ENCODE measurements at places on chromosomes 7 and 10.

DNA sequence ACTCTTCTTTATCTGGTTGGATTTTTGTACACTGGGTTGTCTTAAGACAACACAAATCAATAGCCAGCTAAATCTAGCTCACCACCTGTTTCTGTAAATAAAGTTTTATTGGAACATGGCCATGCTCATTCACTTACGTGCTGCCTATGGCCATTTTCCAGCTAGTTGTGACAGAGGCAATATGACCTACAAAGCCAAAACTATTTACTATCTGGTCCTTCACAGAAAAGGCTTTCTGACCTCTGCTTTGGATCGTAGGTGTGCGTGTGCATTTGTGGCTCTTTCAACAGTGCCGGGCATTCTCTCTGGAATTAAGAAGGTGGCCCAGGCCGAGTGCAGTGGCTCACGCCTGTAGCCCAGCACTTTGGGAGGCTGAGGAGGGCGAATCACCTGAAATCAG, 45.5 kb downstream of the NRAP start:
- DNase-seq: no peak

DNA sequence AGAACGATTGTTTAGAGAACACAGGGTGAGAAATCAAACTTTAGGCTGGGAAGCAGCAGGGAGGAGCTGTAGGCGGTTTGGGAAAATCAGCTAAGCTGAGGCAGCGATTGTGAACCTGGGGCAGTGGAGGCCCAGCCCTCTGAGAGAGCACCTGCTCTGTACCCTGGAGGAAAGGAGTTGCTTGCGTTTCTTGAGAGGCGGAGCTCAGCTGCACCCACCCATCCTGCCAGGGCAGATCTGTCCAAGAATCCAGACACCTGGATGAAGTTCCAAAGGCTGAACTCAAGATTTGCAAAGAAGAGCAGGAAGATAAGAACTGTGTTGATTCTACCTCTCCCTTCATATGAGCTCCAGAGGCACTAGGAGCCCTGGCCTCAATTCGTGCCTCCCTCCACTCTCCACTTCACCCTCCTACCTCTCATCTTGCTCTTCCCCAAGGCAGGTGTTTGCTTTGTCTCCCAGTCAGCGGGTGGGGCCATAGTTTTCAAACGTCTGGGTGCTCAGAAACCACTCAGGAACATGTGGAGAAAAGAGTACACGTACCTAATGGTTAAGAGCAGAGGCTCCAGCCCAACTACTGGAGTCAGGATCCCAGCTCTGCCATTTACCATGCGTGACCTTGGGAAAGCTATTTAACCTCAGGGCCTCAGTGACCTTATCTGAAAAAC, 21.5 kb upstream of the TMEM213 start:
- DNase-seq: no peak

DNA sequence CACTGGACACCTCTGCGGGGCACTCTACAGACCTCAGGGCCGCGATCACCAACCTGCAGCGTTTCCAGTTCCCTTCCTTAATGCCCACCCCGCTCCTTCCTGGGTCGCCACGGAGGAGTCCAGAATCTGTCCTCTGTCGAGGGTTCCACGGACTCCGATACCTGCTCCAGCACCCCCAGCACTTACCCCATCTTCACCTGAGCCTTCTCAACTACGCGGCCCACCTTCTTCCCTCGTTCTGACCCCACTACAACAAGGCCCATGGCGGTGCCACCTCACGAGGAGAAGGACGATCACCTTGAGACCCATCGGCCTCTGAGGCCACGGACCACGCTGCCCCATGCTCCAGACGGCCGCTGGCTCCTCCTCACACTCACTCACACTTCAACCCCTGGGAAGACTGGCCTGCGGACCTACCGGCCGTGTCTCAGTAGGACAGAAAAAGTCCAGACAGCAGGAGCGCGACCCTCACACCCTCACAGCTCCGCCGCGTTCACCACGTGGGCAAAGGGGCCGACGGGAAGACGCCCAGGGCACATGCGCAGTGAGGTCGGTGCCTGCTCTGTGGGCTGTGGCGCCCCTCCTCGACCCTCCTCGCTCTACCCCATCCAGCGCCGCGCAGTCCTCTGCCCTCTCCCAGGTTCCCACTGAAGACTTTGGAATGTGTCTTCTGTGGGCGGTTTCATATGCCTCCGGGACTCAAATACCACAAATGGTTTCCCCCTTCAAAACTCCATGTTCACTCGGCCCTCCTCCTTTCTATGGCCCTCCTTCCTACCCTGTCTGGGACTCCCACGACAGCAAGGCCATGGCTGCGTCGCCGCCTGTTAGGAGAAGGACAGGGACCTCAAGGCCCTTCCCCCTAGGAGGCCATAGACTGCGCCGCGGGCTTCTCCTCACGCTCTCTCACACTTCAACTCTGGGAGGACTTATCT, 193.9 kb upstream of the PHF14 start:
- DNase-seq: no peak

DNA sequence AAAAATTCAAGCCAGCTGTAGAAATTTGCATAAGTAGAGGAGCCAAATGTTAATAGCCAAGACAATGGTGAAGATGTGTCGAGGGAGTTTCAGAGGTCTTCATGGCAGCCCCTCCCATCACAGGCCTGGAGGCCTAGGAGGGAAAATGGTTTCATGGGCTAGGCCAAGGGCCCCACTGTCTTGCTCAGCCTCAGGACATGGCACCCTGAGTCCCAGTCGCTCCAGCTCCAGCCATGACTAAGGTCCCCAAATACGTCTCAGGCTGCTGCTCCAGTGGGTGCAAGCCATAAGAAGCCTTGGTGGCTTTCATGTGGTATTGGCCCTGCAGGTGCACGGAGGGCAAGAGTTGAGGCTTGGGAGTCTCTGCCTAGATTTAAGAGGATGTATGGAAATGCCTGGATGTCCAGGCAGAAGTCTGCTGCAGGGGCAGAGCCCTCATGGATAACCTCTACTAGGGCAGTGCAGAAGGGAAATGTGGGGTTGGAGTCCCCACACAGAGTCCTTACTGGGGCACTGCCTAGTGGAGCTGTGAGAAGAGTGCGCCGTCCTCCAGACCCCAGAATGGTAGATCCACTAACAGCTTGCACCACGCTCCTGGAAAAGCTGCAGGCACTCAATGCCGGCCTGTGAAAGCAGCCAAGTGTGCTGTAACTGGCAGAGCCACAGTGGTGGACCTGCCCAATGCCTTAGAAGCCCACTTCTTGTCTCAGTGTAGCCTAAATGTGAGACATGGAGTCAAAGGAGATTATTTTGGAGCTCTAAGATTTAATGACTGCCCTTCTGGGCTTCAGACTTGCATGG, 19.2 kb downstream of the TBATA start:
- no peak for DNase-seq

DNA sequence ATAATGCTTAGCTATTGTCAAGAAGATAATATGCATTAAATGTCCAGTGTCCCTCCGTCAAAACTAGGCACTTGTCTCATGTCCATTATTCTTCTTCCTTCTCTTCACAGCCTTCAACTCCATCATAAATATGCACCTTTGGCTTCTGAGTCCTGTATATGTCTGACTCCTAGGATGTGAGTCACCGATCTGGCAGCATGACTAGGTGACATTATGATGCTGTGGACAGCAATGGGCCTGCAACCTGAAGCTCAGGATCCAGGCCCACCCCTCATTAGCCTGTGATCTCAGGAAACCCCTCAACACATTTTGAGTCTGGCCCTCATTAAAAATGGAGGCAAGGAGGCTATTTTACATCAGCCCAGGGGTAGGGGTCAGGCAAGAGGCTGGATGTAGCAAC, 362.5 kb upstream of the ZMIZ1 start:
- DNase-seq: no peak

- no peak for DNase-seq
These were observed 5.5 kb downstream of the CUEDC2 start for GRCh38 chr10:102426803-102427287.

DNA sequence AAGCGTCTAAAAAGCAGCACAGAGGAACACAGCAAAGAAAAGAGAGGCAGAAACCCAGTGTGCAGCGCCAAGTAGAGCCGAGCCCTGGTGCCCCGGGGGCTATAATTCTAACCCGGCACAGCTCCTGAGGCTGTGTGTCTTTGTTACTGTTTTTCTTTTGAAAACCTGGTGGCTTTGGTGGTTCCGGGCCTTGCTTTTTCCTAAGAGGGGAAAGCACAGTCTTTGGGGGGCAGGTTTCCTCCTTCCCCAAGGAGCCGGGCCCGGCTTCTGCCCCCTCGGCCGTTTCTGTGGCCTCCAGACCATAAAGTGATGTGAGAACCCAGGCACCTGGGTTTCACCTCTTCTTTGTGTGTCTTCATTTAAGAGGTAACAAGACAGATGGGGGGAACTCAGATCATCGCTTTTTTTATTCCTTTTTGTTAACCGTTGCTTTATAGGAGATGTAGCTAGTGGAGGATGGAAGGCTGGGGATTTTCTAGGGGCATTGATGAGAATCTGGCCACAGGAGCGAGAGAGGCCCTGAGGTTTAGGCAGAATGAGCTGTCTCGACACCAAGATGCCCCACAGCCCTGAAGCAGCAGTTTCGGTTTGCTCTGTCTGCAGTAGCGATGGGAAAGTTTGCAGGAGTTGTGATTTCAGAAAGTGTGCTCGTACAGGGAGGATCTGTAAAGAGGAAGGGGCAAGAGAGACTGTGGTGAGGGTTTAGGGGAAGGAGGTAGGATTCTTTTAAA, 367.8 kb upstream of the GALNT17 start:
- DNase-seq: no peak

- DNase-seq: no peak
These were observed 123.9 kb downstream of the PRKAG2 start for GRCh38 chr7:151752816-151753595.

DNA sequence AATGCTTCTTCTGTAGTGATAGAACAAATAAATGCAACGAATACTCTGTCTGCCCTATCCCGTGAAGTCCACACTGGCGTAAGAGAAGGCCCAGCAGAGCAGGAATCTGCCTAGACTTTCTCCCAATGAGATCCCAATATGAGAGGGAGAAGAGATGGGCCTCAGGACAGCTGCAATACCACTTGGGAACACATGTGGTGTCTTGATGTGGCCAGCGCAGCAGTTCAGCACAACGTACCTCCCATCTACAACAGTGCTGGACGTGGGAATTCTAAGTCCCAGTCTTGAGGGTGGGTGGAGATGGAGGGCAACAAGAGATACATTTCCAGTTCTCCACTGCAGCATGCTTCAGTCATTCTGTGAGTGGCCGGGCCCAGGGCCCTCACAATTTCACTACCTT, 45.8 kb downstream of the FIGNL1 start:
- no peak for DNase-seq
